Stimulated activated CD8-positive, alpha-beta memory T cell treated with anti-CD3 and anti-CD28 coated beads, Interleukin-4, amount 100 ng/mL, for 24 hours (primary cell): ENCODE measurements at places on chromosomes 5 and 9.

DNA sequence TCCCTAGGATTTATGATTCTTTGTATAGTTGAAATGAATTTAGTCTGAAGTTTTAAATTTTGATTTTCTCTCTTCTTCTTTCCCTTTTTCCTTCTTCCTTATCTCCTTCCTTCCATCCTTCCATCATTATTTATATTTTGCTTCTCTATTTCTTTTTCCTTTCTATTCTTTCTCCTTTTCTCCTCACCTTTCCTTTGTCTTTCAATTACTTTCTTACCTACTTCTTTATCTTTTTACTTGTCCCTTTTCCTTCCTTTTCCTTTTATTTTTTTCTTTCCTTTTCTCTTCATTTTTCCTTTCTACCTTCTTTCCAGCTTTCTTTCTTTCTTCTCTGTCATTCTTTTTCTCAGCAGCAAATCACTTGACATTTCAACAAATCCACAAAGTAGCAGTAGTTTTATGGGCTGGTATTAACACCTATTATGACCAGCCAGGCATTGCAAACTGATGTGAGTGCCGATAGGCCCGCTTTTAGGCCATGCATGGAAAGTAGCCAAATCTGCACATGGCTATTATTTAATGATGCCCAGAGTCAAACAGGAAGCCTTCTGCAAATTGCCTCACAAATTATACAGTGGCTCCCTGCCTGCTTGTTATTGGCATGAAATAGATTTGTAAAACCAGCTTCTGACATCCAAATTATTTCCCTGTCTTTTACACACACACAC lies 37.1 kb upstream of the NR3C1 start:
- no peak for DNase-seq

DNA sequence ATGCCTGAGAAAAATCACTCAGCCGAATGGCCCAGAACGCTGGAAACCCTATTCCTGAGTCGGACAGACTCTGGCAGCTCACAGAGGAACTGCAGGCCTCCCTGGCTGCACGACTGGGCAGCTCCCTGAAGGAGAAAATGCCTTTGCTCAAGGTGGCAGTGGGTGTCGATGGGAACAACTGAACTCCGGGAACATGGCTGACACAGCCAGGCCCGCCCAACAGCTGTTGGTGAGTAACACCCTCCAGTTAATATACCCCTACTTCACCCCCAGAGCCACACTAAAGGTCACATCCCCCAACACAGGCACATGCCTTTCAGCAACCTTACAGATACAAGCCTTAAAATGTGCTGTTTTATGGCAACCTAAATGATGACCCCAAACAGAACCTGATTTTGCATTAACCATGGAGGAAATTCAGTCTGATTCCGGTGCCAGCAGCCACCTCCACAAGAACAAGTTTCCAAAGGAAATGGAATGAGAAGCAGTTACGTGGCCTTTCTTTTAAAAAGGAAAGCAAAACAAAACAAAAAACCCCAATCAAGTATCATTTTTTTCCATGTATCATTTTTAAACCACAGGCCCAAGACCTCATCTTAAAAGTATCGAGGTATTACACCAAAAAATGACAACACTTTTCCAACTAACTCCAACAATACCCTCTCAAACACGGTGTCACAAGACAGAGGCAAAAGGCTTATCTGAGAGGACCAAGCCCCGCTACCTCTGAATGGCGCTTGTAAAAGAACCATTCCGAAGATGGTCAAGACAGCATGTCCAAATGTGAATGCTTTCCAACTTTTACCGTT lies 3.1 kb downstream of the KLF9 start:
- DNase-seq, result peak; percentile 39

DNA sequence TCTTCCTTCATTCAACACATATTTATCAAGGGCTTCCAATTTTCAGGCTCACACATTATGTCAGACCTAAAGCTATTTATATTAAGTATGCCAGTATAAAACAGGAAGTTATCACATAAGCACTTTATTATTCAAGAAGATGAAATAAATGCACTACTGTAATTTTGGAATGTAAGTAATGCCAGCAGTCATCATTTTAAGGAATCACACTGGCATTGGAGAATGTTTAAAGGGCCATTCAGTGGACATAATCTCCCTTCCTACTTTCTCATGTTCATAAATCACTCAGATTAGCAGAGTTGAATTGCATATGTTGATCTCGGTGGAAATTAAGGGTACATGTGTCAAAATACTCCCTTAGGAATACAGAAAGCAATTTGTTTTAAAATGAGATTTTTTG lies 164.4 kb downstream of the GIN1 start:
- no peak for DNase-seq

- no peak for DNase-seq
Measured at GRCh38 chr9:99358668-99359067, 136.6 kb downstream of the SEC61B start.

DNA sequence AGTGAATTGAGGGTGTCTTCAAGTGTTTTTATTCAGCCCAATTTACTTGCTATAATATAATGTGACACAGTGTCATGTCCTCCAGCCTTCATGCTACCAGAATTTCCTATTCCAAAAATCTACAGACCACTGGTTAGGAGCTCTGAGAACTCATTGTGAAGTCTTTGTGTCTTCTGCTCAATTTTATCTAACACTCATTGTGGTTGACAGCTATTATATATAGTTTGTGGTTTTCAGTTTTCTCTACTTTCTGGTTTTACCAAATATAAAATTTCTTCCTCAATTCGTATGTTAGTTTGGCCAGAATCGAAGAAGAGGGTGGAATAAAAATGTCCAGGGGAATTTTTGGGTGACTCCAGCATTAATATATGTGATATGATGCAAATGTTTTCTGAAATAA lies 509.3 kb upstream of the NUDT12 start:
- no peak for DNase-seq

DNA sequence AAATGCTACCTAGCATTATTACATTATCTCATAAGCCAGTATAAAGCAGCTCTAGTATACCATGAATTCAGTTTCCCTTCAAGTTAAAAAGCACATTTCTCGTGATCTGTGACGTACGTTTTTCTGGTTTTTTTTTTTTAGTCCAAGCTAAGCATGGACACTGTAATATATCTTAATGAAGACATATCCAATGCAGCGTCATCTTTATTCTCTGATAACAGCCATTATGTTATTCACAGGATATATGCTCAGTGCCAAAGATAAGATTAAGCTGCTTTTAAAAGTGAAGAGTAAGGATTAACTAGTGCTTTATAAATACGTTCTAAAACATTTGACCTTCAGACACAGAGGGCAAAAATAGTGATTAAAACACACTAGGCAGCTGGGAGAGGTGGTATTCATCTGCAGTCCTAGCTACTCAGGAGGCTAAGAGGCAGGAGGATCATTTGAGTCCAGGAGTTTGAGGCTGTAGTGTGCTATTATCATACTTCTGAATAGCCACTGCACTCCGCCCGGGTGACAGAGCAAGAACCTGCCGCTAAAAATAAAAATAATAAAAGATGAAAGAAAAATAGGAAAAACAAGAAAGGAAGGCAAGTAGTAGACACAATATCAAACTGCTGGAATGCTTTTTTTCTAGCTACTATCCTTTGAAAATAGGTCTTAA lies 7.7 kb downstream of the CSNK1A1 start:
- no peak for DNase-seq

DNA sequence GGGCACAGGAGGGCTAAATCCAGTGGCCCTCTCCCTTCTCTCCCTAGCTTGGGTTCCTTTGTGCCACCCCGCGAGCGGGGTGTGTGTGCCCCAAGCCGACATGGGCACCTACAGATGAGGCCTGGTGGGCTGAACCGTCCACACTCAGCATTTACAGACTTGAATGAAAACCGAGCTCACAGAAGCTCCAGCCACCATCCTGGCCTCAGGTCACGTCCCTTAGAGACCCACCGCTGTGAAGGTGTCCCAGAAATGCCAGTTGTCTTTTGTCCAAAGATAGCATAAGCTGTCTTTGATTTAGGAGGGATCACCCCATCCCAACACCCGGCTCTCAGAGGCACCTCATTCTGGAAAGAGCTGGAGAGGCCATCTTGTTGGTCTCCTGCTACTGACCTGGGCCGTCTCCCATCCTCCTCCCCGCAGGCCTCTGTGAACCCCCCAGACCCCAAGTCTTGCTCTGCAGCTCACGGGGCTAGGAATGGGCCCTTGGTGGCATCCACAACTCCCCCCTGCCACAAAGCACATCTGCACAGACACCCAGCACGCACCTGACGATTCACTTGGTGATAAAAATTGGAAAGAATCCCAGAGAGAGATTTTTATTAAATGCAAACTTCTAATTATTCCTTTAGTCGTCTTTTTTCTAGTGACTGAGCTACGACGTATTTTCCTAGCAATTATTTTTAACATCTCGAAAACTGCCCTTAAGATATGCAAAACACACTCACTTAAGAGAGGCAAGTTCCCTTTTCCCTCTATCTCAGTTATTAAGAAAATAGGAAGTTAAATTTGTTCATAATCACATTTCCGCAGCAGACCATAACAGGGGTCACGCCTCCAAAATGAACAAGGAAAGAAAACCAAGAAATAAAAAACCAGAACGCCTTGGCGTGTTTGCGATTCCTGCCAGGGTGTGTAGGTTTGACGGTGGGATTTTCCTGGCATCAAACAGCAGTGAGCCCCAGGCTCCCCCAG lies 80.5 kb upstream of the LMX1B start:
- DNase-seq, result no peak

DNA sequence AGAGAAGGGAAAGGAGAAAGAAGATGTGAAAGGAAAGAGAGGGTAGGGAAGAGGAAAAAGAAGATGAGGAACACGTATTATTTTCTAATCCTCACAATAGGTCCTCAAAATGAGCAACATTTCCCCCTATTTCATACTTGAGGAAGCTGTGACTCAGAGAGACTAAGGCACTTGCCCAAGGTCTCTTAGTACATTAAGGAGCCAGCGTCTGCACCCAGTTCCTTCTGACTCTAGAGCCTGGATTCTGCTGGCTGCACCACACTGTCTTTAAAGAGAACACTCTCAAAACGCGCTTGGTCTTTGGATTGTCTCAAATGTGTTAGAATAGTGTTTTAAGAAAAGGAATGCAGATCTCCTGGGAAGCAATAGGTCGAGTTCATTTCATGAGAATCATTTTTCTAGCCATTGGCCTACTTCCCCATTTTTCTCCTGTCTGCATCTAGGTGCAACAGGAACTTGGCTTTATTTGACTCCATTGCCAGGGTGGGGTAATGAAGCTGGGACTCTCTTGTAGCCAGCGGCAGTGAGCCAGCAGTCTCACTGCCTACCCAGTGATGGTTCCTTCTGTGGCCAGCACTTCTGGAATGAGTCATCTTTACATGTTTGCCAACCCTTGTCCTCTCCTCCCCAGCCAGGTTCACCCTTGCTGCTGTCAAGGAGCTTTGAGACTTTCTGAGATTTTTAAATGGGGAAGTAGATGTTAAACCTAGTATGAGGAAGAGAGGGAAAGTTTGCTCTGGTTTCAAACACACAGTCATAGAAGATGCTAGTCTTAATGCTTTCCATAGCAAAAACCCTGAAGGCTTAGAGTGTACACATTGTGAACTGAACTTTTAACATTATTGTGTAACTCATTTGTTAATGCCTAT lies 82.7 kb downstream of the DOCK8 start:
- no peak for DNase-seq

DNA sequence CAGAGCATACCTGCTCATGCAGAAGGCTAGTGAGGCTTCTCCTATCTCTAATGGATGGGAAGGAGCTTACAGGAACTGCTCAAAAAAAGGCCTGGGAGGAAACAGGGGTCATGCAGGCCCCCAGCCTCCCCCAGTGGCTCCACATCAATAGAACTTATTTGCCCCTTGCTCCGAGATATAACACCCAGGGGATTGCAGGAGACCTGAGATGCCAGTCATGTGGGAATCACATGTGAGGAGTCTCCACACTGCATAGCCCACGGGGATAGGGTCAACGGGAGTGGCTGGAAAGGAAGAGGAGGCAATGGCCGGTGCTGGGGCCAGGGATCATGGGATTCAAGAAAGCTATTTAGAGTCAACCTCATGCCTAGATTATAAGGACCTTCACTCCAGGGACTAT lies 76.2 kb downstream of the NRG2 start:
- DNase-seq, result no peak

- no peak for DNase-seq
Measured at GRCh38 chr5:62569470-62569869, 9.1 kb upstream of the LRRC70 start.

- DNase-seq, result no peak
Measured at GRCh38 chr9:114499528-114499927, 5.7 kb downstream of the WHRN start.

DNA sequence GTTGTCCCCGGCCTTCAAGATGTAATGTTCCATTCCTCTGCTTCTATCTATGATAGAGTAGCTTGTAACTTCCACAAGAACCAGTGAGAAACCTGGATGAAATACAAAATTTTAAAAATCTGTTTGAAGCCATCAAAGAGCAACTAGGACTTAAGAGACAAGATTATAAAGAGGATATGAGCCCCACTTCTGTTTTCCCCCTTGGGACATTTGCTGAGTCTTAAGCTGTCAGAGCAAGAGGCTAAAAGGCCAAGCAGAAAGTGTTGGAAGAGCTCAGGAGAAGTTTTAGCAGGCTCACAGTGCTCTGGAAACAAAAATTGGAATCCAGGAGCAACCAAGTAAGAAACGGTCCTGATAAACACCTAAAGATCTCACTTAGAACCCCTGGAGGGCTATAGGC lies 76.1 kb downstream of the ADRB2 start:
- no peak for DNase-seq

DNA sequence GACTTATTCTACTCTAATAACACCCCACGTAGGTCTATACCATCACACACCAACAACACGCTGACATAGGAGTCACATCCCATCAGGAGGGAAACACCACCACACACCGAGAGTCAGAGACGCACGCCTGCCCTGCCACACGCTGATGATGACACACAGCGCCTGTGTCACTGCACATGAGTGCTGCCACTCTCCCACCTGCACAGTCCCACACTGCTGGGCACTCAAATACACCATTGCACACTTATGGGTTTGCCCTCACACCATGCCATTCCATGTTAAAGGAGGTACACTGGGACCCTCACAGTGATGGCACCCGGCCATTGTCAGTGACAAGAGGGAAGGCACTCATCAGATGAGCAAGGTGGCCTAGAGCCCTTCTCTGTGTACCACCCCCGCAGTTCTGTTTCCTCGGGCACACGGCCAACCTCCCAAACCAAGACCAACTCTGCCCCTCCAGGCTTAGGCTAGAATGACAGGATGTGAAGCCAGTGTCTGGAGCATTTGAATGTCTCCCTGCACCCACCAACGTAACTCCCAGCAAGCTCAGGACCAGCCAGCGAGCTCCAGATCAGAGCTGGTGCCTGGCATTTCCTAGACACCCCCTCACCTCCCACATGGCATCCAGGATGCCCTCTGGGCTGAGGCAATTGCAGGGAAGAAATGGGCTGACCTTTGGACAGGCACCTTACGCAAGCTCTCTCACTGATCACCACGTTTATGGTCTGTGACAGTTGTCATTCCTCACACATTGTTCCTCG lies 3.6 kb upstream of the CPLX2 start:
- DNase-seq, result no peak
